ENCODE measurements at places on chromosomes 7 and 10.

DNA sequence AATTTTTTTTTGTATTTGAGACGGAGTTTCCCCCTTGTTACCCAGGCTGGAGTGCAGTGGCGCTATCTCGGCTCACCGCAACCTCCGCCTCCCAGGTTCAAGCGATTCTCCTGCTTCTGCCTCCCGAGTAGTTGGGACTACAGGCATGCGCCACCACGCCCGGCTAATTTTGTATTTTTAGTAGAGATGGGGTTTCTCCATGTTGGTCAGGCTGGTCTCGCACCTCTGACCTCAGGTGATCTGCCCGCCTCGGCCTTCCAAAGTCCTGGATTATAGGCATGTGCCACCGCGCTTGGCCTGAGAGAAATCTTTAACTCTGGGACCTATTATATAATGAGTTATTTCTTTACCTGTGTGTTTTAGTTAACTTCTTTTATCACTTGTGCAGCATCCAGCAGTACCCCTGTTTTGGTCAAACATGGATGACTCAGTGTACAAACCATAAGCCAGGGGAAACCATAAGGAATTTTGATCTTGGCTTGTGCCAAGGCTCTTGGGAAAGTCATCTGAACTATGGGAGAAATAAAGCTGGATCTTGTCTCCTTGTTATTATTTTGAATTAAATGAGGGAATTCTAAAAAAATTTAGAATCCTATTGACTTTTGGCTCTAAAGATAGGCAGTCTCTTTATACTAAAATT lies 23.6 kb upstream of the ZRANB1 start:
- no peak for DNase-seq

DNA sequence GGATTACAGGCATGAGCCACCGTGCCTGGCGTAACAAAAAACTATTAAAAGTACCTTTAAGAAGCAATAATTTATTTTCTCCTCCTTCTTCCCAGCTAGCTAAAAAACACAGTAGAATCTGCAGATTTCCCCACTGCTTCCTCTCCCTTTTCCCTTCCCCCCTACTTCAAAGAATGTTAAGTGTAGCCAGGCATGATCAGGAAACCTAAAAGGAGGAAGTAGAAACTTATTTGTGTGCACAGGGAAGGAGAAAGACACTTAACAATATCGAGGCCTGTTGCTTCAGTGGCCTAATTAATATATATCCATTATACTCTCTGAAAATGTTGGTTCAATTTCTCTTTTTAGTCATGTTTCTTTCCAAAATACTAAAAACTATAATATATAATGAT lies 127.7 kb downstream of the NRBF2 start:
- DNase-seq: no peak

- DNase-seq: no peak
Measured at GRCh38 chr7:6917258-6917657, 91.2 kb upstream of the CCZ1B start.

GRCh38 chr10:17872191-17873091 lies 63.3 kb downstream of the MRC1 start:
- DNase-seq: no peak

- DNase-seq: no peak
Measured at GRCh38 chr7:134654104-134654775, 7.6 kb downstream of the BPGM start.

DNA sequence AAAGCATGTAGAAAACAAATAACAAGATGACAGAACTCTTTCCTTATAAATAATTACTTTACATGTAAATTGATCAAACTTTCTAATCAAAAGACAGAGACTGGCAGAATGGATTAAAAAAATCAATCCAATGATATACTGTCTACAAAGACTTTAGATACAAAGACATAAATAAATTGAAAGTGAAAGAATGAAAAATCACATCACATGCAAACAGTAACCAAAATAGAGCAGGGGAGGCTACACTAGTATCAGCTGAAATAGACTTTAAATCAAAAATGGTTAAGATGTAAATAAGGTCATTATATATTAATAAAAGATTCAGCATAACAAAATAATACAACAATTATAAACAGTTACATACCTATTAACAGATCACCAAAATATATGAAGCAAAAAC lies 97.3 kb downstream of the SNX13 start:
- DNase-seq: no peak

DNA sequence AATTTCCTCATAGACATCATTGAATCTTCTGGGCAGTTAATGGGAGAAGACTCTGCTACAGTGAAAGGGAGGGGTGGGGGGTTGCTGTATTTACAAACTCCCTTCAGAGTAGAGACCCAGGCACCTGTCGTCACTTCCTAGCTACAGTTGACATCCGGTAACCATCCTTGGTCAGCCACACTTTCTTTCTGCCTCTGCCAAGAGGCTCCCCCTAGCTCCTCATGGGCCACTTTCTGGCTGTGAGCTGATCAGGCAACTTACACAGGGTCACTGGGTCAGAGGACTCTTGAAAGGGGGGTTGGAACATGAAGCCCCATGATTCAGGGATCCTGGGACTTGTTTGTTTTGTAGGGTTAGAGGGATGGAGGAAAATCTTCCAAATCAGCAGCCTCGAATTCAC lies 1.2 kb downstream of the TECPR1 start:
- no peak for DNase-seq

DNA sequence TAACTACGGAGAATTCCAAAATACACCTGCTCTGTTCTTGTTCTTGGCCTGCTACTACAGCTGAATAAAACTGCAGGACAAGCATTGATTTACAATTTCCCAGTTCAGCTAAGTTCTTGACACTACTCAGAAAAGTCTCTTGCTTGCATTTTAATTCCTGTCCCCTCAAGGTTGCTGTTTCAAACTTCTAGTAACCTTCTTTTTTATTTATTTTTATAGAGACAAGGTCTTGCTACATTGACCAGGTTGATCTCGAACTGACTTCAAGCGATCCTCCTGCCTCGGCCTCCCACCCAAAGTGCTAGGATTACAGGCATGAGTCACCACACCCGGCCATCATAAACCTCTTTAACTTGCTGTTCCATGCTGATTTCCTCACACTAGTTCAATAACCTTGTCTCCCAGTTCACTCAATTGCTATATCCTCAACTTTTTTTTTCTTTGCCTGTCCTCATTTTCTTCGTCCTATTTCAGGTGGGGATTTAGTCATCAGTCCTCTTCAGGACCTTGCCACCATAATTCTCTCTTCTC lies 79.9 kb downstream of the ARHGAP21 start:
- no peak for DNase-seq

DNA sequence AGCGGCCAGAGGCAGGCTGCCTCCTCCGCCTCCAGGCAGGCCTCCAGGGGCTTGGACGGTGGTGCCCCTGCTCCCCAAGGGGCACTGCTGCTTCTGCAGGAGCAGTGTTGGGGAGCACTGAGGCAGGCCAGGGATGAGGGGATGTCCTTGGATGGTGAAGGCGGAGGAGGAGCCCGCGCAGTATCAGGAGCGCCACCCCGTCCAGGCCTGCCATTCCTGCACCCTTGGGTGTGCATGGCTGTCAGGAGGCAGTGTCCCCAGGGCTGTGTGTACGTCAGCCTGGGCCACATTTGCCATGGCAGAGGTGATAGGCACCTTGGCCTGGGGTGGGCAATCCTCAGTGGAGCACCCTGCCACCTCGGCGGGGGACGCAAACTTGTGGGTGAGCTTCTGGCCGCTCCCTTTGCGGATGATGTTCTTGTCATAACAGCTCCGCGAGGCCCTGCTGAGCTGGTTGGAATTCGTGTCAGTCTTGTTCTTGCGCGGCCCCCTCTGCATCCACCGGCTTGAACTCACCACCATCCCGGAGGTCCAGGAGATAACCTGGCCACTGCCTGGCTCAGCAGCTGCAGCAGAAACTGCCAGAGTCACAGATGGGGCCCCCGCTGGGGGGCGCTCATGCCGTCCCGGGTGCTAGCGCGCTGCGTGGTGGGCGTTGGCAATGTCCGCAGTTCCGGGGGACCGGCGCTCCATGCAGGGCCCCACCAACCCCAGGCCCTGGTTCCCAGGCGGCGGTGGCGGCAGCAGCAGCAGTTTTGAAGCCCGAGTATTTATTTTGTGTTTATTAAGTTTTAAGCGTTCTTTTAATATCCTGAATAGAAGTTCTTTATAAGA lies 182.3 kb upstream of the ADCY1 start:
- DNase-seq: no peak

DNA sequence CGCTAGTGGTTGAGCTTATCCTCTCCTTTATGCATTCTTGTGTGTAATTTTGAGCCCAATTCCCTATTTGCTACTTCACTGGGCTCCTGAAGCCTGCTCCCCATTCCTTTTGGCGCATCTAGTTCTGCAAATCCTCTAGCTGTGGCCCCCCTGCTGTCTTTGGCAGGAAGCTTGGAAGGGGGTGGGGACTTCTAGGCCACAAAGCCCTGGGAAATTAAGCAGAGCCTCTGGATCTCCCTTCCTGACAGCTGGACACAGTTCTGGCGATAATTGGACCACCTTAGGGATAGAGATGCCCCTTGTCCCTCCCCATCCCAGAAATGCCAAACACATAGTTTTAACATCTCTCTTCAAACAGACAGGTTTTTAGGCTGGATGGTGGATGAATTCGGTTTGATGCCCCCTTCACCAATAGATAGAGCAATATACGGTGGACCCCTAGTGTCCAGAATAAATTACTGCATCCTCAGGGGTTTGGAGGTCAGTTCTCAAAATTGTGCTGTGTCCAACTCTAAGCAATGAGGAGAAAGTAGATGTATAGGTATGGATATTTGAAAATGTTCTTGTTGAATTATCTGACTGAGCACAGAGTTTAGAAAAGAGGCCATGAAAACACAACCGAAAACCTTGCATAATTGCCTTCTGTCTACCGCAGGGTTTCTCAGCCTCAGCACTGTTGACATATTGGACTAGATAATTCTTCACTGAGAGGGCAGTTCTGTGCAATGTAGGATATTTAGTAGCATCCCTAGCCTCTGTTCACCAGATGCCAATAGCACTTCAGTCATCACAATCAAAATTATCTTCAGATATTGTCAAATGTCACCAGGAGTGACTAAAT lies 75.5 kb downstream of the PAPSS2 start:
- no peak for DNase-seq

DNA sequence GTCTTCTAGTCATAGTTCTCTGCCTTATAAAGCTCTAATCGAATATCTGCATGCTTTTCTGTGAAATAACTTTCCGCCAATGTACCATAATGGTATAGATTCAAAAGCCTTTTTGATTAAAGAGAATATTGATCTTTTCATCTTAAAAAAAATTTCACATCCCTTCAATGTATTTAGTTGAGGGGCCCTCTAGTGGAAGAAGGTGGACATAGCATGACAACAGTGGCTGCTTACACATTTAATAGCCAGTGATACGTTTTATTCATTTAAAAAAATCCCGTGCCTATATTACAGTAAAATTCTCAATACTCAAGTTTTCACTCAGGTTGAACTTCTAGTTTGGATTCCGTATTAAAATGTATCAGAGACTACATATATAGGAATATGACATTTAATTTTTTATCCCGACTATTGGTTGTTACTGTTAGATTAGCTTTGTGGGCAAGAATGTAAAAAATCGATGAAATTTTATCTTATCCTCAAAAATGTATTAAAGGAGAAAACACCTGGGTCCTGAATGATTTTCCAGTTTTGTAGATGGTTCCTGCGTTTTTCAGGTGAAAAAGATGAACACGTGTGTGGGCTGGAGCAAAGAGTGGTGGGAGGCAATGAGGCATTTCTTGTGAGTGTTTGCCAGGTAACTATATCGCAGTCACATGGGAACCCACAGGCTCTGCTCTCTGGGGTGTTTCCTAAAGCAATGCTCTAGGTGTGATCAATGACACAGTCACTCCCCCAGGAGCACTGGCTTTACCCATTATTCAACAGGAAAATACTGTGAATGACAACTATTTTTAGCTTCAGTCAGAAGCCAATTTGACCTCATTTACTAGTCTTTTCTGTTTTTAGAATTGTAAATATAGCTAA lies 24.1 kb upstream of the PNLIP start:
- DNase-seq: no peak

- no peak for DNase-seq
Measured at GRCh38 chr10:114520453-114520852, 116.2 kb upstream of the AFAP1L2 start.

- DNase-seq: no peak
Measured at GRCh38 chr7:125695626-125696025, 766.0 kb upstream of the POT1 start.

- DNase-seq: no peak
Measured at GRCh38 chr7:128891110-128891941, 19.2 kb downstream of the KCP start.

- DNase-seq: no peak
Measured at GRCh38 chr7:45027774-45028114, 27.7 kb downstream of the CCM2 start.

- no peak for DNase-seq
Measured at GRCh38 chr7:141258559-141258958, 184.7 kb downstream of the TMEM178B start.

DNA sequence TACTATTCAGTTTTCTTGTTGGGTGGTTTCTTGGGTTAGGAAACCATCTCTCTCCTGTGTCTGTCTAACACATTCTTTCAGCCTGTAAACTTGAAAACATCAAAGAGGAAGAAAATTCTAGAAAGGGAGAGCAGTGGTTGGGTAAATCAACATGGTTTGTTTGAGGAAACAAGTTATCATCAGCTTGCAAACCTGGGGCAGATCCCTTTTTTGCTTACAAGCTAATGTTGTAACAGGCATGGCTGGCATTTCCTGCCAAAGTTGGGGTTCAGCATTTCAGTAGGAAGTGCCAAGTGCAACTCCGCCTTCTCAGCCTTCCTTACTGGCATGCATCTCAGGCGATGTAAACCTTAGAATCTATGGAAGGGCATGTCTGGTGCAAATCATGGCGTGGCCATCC lies 112.6 kb downstream of the EEPD1 start:
- no peak for DNase-seq

GRCh38 chr7:90188281-90188680 lies 23.3 kb upstream of the STEAP2 start:
- DNase-seq: no peak

GRCh38 chr7:92289321-92289720 lies 43.5 kb downstream of the ANKIB1 start:
- no peak for DNase-seq

DNA sequence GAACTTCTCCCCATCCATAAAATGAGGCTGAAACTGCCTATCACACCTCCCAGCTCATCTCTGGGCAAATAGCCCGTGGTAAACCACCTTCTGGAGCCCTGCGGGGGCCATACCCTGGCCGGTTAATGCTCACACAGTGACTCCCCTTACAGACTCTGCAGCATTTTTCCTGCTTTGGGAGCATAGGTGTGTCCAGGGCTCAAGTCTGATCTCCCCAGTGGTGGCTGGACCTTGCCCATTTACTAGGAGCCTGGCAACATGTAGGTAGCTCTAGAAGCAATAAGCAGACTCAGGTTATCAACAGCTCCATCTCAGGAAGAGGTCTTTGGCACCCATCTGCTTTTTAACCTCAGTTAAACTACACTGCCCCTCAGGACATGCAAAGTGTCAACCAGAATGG lies 5.5 kb upstream of the CDHR1 start:
- DNase-seq: no peak

- no peak for DNase-seq
Measured at GRCh38 chr7:13198727-13199126, 511.3 kb downstream of the ARL4A start.
